Astrocyte of the spinal cord (primary cell): ENCODE measurements at places on chromosomes 1 and 21.
A peak's percentile ranks its signal among the peaks of the same experiment; 100 is the strongest.

DNA sequence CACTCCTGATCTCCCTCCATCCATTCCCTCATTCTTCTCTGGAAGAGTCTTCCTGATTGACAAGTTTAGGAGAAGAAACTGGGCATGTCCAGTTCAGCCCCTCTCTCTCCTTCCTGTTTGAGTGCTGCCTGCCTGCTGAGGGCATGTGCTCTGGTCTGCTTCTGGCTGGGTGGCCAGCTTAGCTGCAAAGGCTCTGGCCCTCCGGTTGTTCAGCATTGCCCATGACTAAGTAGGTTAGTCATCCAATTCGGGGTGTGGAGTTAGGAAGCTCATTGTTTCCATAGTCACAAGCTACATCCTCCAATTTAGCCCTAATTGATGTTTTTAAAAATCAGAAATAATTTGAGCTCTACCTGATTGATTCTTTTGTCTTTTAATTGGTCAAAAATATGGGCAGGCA, 25.6 kb upstream of the PLA2G2E start:
- peak; percentile 69 for DNase-seq

- DNase-seq, result peak; percentile 28
Observed at GRCh38 chr1:51284487-51284954, 45.8 kb downstream of the TTC39A start.

GRCh38 chr1:226733876-226734275, 5.2 kb downstream of the ITPKB start:
- DNase-seq, result no peak

DNA sequence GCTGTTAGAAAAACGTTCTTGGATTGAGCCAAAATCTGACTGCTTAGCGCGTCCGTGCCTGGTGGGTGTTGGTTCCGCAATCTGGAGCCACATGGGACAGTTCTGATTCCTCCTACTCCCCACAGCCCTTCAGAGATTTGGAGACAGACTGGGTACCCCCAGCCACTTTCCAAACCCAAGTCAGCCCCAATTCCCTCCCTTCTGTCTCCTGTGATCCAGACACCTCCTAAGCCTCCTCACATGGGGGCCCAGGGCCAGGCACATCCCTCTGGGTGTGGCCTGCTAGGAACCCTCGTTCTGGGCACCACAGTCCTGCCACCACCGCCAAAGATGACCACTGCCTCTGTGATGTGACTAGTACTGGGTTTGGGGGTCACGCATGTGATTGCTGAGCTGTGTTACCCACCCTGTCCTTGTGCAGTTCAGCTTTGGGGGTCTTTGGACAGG, 4.8 kb downstream of the PLA2G5 start:
- DNase-seq, result no peak

DNA sequence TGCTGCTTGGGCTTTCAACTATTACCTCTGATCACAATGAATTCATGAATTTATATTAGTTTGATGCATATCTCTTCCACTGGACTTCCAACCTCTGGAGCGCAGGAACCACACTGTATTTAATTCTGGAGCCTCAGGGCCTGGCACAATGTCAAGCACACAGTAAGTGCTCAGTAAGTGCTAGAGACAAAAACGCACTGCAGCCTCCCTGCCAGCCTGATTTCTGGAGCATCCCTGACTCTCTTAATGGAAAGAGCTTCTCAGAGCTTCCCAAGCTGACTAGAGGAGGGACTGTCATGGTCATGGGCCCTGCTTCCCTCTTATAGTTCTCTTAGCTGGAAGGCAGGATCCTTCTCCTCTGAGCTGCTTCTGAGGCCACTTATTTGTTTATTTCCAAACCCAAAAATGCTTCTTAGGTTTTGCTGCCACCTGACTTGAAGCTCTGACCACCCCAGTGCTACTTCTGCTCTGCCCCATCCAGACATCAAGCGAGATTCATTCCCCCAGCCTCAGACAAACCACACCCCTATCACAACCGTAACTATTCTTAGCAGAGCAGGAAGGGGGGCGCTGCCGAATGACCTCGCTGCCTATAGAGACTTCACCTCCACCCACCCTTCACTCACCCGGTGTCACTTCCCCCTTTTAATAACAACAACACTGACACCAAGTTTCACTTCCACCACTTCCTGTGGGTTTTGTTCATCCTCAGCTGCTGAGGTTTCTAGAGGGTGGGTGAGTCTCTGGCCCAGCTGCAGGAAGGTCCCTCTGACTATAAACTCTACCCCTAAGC, 33.6 kb downstream of the NUAK2 start:
- no peak for DNase-seq

DNA sequence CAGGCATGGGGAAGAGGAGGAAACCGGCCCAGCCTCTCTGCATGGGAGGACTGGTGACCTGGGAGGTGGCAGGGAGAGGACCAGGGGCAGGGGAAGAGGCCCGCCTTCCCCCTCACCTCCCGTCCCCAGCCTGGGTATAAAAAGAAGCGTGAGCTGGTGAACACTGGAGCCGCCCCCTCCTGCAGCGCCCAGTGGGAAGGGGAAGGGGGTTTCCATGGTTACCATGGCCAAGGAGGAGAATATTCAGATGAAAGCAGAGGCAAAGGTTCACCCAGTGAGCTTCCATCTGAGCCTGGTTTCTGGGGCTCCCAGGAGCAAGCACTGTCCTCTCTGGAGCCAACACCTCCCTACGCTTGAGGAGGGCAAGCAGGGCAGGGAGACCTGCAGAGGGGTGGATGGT, 54.9 kb downstream of the ACOT7 start:
- DNase-seq, result no peak

- DNase-seq, result no peak
Observed at GRCh38 chr1:21702780-21703179, 33.6 kb upstream of the RAP1GAP start.

- DNase-seq, result no peak
Observed at GRCh38 chr1:27192039-27192529, 37.2 kb upstream of the SLC9A1 start.
